SK-MEL-5 (cell line): ENCODE measurements at places on chromosomes 5 and 9. TPM values are rescaled to one million over a fixed set of nuclear protein-coding genes. Genes with fewer than 3 reads are reported as not detected.

CD72 gene
- 0.43 and 0.63 TPM in 2 replicates for total RNA-seq

SPINK7 gene
- not detected in 2 replicates for total RNA-seq

NR4A3 gene
- total RNA-seq: 37.7 and 43.5 TPM in 2 replicates

NUTM2F gene
- not detected in 2 replicates for total RNA-seq

ZFP2 gene
- 0.18 TPM in 1 of 2 replicates, not detected in the other for total RNA-seq

GKAP1 gene
- 1.2 and 2.1 TPM in 2 replicates for total RNA-seq

C9orf50 gene
- total RNA-seq: not detected in 2 replicates

TAF11L10 gene
- not detected in 2 replicates for total RNA-seq

AGXT2 gene
- not detected in 2 replicates for total RNA-seq

PAX5 gene
- total RNA-seq: not detected in 2 replicates

COX7C gene
- total RNA-seq: 677 and 707 TPM in 2 replicates

GAS1 gene
- 15.9 and 19.6 TPM in 2 replicates for total RNA-seq
